ENCODE measurements at places on chromosomes 6 and 20.

- DNase-seq = peak; percentile 48
These were observed 128.6 kb upstream of the FAM83B start for GRCh38 chr6:54717849-54718455.

DNA sequence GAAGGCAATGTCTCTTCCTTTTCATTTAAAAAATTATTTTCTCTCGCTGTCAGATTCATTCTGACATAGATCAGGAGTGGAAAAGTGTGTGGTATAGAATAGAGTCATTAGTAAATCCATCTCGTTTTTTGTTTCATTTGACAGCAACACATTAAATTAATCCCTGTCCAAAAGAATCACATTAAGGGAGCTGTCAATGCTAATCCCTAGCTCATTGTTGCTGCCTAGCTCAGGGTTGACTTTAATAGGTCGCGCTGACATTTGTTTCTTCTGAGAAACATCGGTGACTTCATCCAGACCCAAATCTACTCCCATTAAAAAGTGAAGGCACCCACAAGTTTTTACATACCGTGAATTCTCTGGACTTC lies 25.4 kb upstream of the MAP3K7 start:
- DNase-seq = no peak

GRCh38 chr6:156954191-156954590 lies 177.0 kb downstream of the ARID1B start:
- DNase-seq = no peak

DNA sequence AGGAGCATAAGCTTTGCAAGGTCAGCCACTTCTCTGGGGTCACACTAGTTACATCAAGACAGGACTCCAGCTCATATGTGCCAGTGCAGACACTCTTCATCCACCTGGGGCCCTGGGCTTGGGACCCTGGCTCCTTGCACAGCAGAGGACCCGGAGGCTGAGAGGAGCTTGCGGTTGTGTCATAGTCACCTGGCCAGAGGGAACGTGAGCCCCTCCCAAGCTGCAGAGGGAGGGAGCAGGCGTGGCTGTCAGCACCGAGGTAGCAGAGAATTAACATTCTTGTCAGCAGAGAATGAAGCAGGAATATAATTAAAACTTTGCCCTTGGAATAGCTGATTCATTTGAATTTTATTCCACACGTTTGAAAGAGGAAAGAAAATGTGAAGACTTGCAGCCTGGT lies 36.8 kb downstream of the BCAS4 start:
- no peak for DNase-seq

GRCh38 chr6:170294813-170295509 lies 4.1 kb upstream of the DLL1 start:
- DNase-seq = no peak

DNA sequence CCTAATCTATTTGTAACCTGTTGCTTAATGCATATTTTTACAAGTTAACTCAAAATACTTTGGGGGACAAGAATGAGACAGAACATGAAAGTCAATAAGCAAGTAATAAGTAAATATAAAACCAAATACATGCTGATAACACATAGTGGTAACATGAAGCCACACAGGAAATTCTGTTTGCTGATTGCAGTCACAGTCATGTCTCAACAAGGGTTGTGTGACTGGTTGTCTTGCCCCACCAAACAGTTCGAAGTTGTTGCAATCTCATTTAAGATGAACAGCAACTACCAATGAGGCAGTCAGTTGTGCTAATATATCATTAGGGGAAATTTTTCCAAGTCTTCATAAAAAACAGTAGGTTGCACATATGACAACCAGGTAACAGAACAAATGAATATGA lies 14.5 kb downstream of the CD24 start:
- DNase-seq = no peak

- DNase-seq = no peak
These were observed 211.4 kb downstream of the FOXC1 start for GRCh38 chr6:1821164-1821512.

- peak; percentile 35 for DNase-seq
These were observed 4.9 kb downstream of the PREP start for GRCh38 chr6:105397987-105398386.

DNA sequence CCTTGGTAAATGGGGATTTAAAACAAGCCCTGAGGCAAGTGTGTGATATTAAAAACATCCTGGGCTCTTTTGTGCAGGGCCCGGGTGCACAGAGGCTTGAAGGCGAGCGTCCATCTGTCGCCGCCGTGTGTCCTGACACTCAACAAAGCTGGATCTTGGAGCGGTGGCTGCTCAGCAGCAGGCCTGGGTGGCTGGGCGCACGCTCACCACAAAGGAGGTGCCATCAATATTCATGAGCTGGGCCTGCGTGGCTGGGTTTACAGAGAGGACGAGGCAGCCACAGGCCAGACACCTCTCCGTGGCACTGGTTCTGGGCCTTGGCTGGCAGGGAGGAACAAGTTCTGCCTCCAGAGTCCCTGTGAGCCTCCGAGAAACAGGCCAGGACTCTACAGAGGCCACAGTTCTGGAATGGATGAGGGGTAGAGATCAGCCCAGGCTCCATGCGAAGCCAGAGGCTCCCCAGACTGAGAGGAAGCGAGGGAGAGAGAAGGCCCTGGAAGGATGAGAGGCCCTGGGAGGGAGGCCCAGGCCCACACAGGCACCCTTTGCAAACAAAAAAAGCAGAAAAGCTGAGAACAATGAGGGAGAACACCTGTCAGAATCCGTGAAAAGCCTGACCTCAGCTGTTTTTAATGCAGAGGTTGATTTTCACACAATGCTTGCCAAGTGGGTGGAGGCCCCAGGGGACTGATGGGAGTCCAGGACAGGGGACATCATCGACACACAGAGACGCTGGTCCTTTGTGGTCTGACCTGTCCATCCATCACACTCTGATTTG lies 21.9 kb downstream of the BHLHE23 start:
- DNase-seq = no peak

GRCh38 chr6:128118401-128118800 lies 217.5 kb upstream of the THEMIS start:
- DNase-seq = no peak

GRCh38 chr6:36273802-36274514 lies 4.1 kb downstream of the PNPLA1 start:
- DNase-seq = no peak

DNA sequence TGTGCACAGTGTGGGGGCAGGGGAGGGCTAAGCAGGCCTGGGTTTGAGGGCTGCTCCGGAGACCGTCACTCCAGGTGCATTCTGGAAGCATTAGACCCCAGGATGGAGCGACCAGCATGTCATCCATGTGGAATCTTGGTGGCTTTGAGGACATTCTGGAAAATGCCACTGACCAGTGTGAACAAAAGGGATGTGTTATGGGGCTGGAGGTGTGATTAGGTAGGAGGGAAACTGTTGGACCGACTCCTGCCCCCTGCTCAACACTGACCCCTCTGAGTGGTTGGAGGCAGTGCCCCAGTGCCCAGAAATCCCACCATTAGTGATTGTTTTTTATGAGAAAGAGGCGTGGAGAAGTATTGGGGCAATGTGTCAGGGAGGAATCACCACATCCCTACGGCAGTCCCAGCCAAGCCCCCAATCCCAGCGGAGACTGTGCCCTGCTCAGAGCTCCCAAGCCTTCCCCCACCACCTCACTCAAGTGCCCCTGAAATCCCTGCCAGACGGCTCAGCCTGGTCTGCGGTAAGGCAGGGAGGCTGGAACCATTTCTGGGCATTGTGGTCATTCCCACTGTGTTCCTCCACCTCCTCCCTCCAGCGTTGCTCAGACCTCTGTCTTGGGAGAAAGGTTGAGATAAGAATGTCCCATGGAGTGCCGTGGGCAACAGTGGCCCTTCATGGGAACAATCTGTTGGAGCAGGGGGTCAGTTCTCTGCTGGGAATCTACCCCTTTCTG lies 44.0 kb upstream of the TTPAL start:
- no peak for DNase-seq

DNA sequence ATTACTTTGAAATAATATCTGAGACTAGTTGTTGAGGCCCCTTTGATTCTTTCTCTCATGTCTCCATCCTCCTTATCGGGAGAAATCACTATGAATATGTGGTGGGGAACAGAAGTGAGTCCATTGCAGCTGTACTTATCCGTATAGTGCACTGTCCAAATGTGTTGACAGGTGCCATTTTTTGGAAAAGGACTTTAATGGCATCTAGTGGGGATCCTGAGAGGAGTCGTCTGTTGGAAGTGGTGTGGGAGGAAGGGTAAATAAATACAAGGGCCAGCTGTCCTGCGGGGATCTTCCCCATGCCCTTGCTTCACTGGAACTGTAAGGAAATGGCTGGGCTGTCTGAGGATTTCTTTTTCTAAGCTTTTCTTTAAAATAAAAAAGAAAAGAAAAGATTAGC lies 19.4 kb downstream of the TPX2 start:
- no peak for DNase-seq

- no peak for DNase-seq
These were observed 183.7 kb downstream of the CD109 start for GRCh38 chr6:73879501-73880293.

- no peak for DNase-seq
These were observed 83.5 kb downstream of the LYRM2 start for GRCh38 chr6:89555031-89555430.

DNA sequence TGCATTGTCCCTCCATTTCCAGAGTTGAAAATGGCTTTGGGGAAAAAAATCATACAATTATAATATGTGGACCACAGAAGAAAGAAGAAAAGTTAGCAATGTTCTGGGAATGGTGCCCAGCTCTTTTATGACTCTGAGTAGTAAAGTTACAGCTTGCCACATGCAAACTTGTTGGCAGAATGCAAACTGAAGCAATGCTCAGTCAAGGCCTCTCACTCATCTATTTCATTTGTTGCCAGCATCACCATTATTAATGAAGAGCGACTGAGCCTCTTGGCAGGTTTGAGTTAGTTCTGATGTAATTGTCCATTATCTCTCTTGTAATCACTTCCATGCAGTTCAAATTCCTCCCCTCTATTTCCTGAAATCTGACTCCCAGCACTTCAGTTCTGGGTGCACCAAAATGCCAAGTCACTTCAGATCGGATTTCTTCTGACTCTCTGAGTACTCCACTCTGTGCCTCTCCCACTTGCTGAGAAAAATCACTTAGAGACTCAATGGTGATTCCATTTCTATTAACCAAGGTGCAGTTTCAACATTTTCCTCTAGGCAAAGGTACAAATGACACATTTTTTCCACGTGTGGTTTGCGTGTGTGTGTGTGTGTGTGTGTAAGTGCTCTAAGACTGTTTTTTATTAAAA lies 154.4 kb upstream of the STMND1 start:
- DNase-seq = peak; percentile 49

DNA sequence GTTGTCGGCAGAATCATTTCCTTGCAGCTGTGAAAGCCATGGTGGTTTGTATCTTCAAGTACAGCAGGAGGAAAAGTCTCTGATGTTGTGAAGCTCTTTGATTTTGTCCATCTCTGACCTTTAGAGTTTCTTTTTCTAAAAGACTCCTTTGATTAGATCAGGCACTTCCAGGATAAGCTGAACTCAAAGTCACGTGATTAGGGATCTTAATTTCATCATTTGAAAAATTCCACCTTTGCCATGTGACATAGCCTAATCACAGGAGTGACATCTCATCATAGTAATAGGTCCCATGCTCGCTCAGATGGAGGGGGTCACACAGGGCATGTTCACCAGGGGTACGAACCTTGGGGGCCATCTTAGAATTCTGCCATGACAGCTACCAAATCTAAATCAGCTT lies 441.5 kb upstream of the CDH4 start:
- DNase-seq = no peak

DNA sequence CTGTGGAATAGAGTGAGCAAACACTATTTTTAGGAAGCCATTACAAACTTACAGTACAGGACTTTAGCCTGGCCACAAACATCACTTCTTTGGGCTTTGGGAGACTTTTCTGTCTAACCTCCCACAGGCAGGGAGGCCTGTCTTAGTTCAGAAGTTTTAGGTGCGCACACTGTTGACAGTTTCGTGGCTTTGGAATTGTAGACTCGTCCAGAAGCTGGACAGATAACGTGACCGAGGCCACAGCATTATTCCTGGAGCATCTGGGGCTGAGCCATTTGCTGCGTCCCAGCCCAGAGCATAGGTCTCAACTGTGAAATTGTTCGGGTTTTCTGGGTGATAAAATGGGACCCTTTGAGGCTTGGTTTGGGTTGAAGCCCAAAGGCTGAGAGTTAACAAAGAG lies 53.8 kb downstream of the NDUFAF5 start:
- no peak for DNase-seq

GRCh38 chr6:126535138-126535537 lies 195.2 kb downstream of the CENPW start:
- no peak for DNase-seq

- DNase-seq = peak; percentile 2
These were observed 198.6 kb upstream of the THBS2 start for GRCh38 chr6:169452117-169452868.

DNA sequence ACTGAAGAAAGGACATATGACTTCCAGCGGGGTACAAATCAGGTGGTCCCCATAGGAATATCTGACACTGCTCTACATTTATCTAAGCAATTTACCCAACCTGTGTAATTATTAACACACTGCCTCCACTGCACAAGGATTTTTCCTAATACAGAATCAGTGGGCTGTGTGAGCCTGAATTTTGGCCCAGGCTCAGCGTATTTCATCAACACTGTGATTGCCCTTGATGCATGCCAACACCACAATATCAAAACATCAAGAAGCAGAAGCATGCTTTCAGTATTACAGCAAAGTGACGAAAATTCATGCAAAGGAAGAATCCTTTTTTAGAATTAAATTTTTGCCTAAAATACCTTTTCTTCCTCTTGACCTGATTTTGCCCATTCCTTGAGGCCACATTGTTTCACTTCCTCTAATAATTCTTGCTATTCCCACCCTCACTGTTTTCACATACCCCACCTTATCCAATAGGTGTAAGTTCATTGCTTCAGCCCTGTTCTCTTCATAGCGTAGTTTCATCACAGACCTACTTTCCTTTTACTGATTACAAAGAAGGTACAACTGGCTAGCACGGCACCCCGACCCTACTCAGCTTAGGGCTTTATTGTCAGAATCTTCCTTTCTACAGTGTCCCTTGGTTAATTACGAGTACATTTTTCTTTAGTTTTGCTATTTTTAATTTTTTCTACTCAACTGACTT lies 83.7 kb upstream of the PTCHD4 start:
- DNase-seq = no peak

- DNase-seq = no peak
These were observed 66.8 kb downstream of the CDC40 start for GRCh38 chr6:110246900-110247546.

DNA sequence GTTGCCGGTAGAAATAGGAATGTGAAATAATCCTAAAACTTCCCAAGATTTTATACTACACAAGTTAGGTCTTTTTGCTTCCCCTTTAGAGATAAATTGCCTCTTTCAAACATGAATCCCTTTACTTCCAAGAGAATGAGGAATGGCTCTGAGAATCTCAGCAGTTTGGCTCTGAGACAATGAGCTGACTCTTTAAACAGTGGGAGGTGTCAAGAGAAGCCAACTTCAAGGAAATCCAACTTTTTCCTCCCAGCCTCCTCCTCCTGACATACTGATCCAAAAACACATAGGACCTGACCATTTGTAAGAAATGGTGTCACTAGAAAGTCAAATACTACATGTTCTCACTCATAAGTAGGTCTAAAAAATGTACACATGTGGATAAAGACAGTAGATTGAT lies 154.2 kb downstream of the ALDH8A1 start:
- no peak for DNase-seq

Measured in iPS-NIHi11 (cell line).